Activated naive CD4-positive, alpha-beta T cell treated with anti-CD3 and anti-CD28 coated beads, Interleukin-2, amount 10 ng/mL, durations not matched to agents 7 days and 5 days (primary cell): ENCODE measurements at places on chromosomes 3 and 15.

- no peak for DNase-seq
Observed at GRCh38 chr15:85750319-85751290, 44.1 kb downstream of the KLHL25 start.

GRCh38 chr3:142209655-142210054 lies 15.7 kb downstream of the GK5 start:
- no peak for DNase-seq

- no peak for DNase-seq
Observed at GRCh38 chr15:70879401-70879800, 12.8 kb downstream of the THAP10 start.

- DNase-seq = no peak
Observed at GRCh38 chr3:26989037-26989436, 366.5 kb downstream of the LRRC3B start.

DNA sequence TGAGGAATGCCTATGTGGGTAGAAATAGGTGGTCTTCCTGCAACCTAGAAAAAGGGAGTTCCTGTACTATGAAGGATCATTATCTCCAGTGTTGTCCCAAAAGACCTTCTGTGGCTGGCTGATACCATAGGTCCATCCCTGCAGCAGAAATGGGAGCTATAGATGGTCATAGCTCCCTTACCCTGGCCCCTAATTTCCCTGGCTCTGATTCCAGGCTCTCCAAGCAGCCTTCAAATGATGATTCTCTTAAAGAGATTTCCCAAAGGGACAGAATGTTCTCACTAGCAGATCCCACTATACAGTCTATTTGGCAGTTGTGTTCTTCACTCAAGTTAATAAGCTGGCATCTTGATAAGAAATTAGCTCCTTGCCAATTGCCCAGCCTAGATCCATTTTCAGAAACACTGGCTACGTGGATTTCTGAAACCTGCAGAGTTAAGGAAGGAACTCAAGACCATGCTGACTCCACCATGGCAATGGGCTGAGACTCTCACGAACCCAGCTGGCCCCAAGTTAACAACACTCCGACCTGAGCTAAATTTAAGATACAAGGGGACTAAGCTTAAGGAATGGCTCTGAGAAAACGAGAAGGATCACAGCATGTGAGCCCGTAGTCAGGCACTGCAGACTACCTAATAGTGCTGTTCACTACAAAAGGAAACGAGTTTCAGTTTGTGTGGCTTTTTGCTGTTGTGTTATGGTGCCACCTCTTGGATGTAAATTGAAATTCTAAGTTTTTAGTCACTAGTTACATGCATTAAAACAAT lies 11.4 kb downstream of the C15orf40 start:
- DNase-seq = peak; percentile 55

GRCh38 chr3:193640165-193640715 lies 47.2 kb downstream of the OPA1 start:
- DNase-seq = no peak

GRCh38 chr3:157999246-157999645 lies 107.0 kb downstream of the SHOX2 start:
- no peak for DNase-seq

DNA sequence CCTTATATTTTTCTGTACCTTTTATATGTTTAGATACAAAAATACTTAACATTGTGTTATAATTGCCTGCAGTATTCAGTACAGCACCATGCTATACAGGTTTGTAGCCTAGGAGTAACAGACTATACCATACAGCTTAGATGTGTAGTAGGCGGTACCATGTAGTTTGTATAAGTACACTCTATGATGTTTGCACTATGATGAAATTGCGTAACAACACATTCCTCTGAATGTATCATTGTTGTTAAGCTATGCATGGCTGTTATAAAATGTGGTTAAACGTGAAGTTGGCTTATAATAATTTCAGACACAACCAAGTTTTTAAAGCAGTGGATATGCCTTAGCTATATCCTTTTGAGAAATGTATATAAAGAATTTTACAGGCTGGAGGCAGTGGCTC lies 328.3 kb downstream of the PLCL2 start:
- DNase-seq = no peak

GRCh38 chr15:68429691-68430470 lies 2.1 kb downstream of the ITGA11 start:
- DNase-seq = no peak

DNA sequence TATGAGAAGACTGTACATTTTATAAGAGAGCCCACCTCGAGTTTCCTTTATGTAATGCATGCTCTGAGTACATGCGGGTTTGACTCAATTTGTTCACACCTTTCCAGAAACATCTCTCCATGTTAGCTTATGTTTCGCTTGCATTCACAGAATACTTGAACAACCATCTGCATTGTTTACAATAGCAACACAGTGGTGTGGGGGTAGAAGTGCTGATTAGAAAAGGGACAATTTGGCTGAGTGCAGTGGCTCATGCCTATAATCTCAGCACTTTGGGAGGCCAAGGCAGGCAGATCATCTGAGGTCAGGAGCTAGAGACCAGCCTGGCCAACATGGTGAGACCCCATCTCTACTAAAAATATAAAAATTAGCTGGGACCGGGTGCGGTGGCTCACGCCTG lies 60.9 kb downstream of the NCEH1 start:
- no peak for DNase-seq

- DNase-seq = no peak
Observed at GRCh38 chr3:128549283-128550112, 56.5 kb upstream of the GATA2 start.

DNA sequence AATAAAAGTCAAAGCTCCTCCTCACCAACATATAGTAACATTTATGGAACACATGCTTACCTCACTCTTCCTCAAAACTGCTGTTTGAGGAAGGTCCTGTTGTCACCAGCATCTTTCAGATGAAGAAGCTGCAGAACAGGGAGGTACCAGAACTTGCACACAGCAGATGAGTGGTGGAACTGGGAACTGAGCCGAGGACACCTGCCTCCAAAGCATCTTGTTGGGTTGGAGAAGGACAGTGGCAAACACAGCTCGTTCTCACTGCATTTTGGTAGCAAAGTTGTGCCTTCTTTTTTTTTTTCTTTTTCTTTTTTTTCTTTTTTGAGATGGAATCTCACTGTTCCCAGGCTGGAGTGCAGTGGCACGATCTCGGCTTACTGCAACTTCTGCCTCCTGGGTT lies 76.0 kb downstream of the CEMIP start:
- no peak for DNase-seq

DNA sequence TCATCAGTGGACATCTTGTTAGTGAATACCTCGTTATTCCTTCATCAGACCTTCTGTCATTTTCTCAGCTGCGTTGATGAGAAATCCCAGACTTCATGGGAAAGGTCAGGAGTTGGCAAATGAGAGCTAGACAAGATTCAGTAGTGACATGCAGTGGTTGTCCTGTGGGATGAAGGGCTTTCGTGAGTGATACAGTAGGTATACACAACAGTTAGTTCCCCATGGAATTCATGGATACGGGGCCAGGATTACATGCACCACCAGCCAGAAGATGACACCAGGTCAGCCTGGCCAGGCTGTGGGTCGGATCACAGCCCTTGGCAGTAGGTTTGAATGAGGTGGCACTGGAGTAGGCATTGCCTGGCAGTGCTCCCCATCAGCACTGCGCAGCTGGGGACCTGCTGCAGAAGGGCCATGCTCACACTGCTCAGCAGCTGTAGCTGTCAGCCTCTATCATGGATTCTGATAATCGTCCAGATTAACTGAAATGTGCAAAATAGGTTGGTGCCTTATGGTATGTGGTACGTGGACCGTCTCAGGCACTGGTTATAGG lies 150.1 kb downstream of the SLCO3A1 start:
- DNase-seq = no peak

DNA sequence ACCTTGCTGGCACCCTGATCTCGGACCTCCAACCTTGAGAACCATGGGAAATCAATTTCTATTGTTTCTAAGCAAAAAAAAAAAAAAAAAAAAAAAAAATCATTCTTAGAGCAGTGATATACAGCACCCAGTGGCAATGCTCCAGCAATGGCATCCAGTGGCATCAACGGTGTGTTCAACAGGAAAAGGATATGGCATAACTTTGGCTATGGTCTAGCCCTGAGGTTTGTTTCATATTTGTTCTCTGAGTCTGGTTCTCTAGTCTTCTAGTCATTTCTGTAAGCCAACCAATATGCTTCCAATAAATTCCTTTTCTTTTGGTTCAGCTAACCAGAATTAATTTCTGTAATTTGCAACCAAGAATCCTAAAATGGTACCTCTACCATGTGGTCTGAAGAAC lies 19.2 kb downstream of the DENND4A start:
- no peak for DNase-seq

- no peak for DNase-seq
Observed at GRCh38 chr3:104632947-104633346, 733.8 kb upstream of the ALCAM start.

- DNase-seq = no peak
Observed at GRCh38 chr3:23723930-23724329, 81.8 kb upstream of the UBE2E1 start.
